ENCODE measurements at places on chromosomes 5 and 9.

GRCh38 chr9:94632737-94633136 is 6.6 kb downstream of the FBP1 start:
- DNase-seq: peak; percentile 60

DNA sequence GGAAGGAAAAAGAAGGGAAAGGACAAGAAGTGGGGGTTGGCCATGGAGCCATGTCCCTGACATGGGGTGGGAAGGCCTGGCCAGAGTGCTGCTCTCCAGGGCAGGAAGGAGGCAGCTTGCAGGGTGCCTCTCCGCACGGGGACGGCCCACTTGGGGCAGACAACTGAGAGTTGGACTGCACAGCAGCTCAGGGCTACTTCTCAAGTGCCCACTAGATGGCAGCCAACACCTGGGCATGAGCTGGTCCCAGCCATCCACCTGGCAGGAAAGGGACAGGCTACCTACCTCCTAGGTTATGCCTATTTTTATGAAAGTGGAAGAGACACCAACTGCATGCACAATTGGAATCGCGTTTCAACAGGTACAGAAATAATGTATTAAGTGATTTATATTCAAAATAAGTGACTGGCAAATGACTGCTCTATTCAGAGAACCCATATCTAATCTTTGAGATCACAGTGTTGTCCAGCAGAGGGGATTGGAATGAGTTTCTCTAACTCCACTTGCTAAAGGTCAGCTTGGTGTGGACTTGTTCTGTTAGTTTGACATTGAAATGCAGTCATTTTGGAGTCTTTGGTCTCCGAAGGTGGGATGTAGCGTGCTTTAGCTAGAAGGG is 113.4 kb downstream of the SYK start:
- DNase-seq: peak; percentile 81

DNA sequence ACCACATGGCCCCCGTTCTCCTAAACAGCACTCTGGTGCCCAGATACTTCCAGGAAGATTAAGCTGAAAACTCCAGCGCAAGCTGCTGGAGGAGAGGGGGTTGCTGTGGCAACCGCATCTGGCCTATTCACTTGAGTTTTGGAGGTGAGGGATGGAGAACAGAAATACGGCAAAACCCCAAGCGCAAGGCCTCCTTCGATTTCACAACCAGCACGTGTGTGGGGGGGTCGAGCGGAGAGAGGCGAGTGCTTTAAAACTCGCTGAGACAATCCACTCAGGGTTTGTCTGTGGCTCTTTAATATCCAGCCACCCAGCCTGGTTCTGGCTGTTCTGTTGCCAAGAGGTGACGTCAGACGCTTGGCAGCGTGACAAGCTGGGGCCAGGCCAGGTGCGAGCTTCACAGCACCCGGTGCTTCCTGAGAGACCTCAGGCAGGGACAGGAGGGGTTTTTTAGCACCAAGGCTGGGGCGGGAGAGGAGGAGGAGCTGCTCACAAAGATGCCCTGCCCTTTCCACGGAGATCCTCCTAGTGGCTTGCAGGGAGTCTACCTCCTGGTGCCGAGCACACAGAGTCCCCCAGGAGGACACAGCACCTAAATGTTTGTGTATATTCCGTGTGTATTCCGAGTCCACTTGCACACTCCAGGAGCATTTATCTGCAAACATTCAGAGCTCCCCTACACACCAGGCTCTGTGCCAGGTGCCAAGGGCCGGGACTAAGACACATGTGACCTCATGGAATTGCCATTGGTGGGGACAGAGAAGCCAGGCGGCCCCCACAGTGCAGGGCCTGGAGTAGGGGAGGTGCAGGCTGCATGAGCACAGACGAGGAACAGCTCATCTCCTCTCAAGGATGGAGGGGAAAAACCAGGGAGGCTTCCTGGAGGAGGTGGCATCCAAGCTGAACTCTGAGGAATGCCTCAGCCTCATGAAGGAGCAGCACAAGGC is 194.6 kb downstream of the OLFM1 start:
- peak; percentile 81 for DNase-seq

- DNase-seq: no peak
Measured at GRCh38 chr9:69379270-69379982, 54.4 kb downstream of the ENTREP1 start.

- DNase-seq: no peak
Measured at GRCh38 chr5:35443803-35444595, 173.7 kb upstream of the SPEF2 start.

- no peak for DNase-seq
Measured at GRCh38 chr5:62152394-62153087, 153.5 kb upstream of the KIF2A start.

- no peak for DNase-seq
Measured at GRCh38 chr9:1701113-1701512, 314.0 kb upstream of the SMARCA2 start.

GRCh38 chr9:90000925-90001324 is 396.1 kb downstream of the GADD45G start:
- no peak for DNase-seq

DNA sequence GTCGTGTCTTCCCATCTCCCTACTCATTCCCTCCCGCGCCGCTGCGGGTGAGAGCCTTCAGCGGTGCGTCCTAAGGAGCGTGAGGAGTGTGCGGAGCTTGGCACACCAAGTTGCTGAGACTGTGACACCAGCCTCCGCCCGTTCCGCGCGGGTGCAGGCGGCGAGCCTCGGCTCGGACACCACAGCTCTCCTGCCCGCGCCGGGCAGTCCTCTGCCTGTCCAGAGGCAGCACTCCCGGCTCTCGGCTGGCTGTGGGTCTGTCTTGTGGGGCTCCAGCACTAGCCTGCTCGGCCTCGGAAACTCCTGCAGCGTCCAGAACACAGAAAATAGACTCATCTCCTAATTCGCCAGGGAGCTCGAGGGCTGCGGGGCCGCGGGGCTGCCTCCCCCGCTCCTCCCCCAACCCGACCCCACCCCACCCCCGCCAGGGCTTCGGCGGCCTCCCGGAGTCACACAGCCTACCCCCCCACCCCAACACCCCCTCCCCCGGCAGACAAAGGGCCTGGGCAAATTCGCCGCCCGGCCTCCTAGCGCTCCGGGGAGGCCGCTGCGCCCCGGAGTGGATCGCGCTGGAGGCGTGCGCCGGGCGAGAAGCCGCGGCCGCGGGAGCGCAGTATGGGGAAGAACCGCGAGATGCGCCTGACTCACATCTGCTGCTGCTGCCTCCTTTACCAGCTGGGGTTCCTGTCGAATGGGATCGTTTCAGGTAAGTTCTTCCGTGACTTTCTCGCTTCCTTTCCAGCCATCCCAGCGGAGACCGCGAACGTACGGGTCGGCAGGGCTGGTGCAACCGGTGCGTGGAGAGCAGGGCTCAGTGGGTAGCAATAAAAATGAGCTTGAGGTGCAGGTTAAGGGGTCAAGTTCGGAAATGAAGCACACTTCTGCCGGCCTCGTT is at the start of gene ADAMTS19:
Gene ADAMTS19, plus strand, starts transcription at position 522 of the 895 bp plus-strand sequence. Its CDS starts 94 bp downstream, at position 616.
- DNase-seq: peak; percentile 80

GRCh38 chr5:24623031-24623430 is 21.7 kb downstream of the CDH10 start:
- DNase-seq: no peak

DNA sequence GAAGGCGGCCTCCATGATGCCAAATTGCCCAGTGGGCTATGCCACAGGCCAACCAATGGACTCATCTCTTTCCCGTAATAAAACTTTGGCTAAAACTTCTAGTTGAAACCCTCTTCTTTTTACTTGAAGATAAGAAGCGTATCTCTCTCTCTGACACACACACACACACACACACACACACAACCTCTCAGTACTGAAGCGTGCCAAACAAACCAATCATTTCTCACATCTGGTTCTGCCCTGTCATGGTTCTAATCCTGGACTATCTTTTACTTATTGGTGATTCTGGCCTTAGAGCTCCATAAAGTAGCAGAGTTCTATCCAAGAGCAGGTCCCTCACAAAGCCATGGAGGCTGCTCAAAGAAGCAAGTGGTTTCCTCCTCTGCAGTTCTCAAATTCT is 64.6 kb downstream of the PTCH1 start:
- DNase-seq: no peak

- DNase-seq: no peak
Measured at GRCh38 chr5:73330613-73331012, 118.0 kb downstream of the FOXD1 start.

- DNase-seq: no peak
Measured at GRCh38 chr5:143314659-143315058, 88.8 kb downstream of the NR3C1 start.

GRCh38 chr5:82622205-82622604 is 344.1 kb upstream of the RPS23 start:
- DNase-seq: no peak

DNA sequence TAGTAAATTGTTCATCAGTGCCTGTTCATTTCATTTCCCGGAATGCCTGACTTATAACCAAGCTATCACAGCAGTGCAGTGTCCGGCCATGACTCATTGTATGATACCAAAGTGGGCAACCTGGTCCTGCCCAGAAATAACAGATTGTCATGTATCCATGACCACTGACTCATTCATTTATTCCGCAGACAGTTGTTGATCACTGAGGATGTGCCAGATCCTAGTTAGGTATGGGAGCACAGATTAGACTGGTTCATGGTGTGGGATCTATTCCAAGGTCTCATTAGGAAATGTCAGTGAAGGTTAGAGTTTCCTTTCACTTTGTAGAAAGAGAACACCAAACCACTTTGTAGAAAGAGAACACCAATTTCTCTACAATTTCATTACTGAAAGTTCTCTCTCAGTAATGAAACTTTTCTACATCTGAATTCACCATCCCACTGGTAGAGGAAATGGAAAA is 8.7 kb downstream of the NREP start:
- DNase-seq: no peak

GRCh38 chr5:17720071-17720470 is 85.8 kb downstream of the TAF11L14 start:
- DNase-seq: no peak

GRCh38 chr5:102539562-102539961 is 40.8 kb upstream of the SLCO6A1 start:
- no peak for DNase-seq

DNA sequence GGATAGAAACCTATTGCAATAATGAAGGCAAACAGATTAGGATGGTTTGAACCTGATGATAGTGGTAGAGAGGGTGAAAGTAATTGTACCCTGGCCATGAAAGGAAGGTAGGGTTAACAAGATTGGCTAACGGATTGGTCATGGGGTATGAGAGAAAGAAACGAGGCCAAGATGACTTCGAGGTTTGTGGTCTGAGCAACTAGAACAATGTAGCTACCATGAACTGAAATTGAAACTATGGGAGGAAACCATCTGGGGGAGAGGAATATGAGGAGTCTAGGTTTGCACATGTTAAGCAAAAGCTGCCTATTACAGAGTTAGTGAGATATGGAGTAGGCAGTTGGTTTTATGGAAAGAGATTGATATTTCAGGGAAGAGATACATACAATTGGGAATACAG is 406.0 kb downstream of the PRELID2 start:
- no peak for DNase-seq

DNA sequence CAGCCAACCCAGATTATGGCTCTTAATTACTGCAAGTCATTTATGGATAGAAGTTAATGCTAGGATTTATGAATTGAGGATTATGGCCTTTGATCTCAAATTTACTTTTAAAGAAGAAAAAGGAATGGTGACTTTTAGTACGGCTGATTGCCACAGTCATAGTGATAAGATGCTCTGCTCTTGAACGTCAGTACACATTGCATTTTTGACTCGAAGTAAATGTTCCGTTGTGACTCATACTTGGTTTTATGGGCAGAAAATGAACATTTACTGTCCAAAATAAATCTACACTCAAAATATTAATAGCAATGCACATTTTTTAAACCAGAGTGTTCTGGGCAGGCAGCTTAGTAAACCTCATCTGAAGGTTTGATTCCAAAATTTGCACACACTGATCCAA is 830 bp downstream of the ADAMTSL1 start:
- no peak for DNase-seq

GRCh38 chr5:116645627-116646026 is 71.0 kb upstream of the SEMA6A start:
- no peak for DNase-seq

DNA sequence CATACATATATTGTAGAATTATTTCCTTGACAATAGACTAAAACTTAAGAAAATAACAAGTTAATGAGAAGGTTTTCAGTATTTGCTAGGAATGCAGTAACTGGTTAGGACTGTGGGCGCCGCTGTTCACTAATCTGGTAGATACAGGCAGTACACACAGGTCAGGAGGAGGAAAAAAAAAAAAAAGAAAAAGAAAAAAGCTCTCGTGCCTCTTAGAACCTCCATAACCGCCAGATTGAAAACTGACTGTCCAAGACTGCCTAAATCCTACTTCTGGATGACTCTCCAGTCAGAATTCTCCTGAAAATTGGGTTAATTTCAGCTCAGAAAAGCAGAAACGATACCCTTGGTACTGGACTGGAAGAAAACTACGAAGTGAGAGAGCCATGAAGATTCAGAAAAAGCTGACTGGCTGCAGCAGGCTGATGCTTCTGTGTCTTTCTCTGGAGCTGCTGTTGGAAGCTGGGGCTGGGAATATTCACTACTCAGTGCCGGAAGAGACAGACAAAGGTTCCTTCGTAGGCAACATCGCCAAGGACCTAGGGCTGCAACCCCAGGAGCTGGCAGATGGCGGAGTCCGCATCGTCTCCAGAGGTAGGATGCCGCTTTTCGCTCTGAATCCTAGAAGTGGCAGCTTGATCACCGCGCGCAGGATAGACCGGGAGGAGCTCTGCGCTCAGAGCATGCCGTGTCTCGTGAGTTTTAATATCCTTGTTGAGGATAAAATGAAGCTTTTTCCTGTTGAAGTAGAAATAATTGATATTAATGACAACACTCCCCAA is at the start of gene PCDHGA1:
Gene PCDHGA1, plus strand, starts transcription at position 216 of the 782 bp plus-strand sequence.
- DNase-seq: no peak

DNA sequence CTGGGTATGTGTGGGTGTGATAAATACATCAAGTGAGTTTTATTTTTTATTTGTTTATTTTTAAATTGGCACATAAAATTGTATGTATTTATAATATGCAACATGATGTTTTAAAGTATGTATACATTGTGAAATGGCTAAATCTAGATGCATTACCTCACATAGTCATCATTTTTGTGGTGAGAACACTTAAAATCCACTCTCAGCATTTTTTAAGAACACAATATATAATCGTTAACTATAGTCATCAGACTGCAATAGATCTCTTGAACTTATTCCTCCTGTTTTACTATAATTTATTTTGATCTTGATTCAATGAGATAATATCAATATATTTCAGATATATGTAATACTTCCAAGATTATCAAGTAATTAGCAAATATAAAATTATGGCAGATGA is 93.9 kb upstream of the ALDH1A1 start:
- DNase-seq: no peak

DNA sequence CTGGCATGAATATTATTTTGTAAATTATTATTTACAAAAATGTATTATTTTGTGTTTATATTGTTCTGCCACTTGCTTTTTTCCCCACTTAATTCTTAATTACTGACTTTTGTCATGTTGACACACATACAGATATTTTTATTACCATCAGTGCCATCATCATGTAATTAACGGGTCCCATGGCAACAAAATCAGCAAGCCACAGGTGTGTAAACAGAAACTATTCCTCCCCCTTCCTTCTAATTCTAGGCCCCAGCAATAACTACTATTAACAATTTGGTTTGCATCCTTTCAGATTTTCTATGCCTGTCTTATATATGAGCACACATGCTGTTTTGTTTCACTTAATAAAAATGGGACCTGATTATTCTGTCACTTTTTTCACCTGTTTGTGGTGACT is 29.3 kb downstream of the CYFIP2 start:
- no peak for DNase-seq

Data from right forelimb (tissue), 1 donor.